ENCODE measurements at places on chromosomes 2 and 18. TPM values are rescaled to one million over a fixed set of nuclear protein-coding genes. Genes with fewer than 3 reads are reported as not detected.

UGT1A10 gene
- 47.5 TPM for total RNA-seq

EGR4 gene
- not detected for total RNA-seq

GRCh38 chr2:71460595-71461303 lies 7.4 kb downstream of the DYSF start:
- DNase-seq, result no peak

- no peak for DNase-seq
Measured at GRCh38 chr2:105712166-105712915, 32.4 kb upstream of the NCK2 start.

DNA sequence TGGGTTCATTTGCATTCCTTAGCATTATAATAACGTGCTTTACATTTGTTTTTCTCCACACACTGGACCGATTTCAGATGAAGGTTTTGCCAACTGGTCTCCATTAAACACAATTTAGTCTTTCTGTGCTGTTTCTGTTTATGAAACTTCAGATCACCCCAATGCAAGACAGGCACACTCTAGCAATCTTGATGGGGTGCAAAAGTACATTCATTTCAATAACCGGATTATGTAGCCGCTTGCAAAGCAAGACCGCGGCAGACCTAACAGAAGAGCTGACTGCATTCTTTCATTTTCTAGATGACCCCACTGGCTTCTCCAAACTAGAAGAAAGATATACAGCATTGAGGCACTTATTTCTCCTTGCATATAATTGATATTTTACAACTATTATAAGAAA lies 301.5 kb downstream of the PIEZO2 start:
- no peak for DNase-seq

DNA sequence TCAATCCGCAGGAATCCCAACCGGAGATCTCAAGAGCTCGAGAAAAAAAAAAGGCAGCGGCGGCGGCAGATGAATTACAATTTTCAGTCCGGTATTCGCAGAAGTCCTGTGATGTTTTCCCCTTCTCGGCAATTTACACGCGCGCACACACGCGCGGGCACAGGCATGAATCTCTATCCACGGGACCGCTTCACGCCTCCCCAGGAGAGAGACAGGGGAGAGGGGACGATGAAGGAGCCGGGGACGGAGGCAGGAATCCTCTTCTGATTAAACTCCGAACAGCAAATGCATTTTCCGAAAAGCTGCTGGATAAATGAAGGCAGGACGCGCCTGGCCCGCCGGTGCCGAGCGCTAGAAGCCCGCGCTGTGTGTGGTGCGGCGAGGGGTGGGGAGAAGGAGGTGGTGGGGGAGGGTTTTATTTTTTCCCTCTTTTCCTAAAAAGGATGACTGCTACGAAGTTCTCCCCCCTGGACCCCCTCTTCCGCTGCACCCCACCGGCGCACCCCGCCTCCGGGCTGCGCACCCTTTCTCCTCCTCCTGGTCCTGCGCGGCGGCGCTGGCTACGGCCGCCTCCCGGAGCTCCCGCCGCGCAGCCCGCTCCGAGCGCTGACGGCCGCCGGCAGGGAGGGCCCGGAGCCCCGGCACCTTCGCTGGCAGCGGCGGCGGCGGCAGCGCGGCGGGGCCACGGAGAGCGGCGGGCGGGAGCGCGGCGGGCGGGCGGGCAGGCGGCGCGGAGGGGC lies at the start of gene BCL2:
Gene BCL2, minus strand, starts transcription at position 387 of the 740 bp plus-strand sequence.
- no peak for DNase-seq

GRCh38 chr2:134190807-134191203 lies 63.1 kb upstream of the MGAT5 start:
- DNase-seq, result no peak

- no peak for DNase-seq
Measured at GRCh38 chr2:204591225-204591624, 46.0 kb downstream of the PARD3B start.

Measured in mucosa of gallbladder (tissue), 1 donor.